CD4-positive, alpha-beta T cell treated with Interleukin-4 for 1 hour (primary cell): ENCODE measurements at places on chromosomes 2 and 18.

DNA sequence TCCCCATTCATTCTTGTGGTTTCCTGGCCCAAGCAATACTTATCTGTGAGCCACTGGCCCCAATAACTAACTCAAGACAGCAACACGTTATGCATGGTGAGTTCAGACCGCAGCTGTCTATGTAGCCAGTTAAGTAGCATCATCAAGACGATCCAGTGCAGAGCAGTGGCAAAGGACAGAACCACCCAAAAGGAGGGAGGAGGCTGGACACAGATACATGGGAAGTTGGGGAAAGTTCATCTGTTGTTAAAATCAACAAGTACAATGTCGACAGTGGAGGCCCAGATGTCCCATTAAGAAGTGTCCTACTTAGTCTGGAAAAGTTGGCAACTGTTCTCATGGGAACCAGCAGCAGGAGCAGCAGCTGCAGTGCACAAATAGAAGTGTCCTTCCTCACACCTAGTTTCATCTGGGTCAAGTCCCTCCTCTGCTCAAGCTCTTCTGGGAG, 106.9 kb upstream of the THOC1 start:
- DNase-seq: no peak

GRCh38 chr2:132664096-132664495, 5.9 kb downstream of the LYPD1 start:
- no peak for DNase-seq

- peak; percentile 4 for DNase-seq
Measured at GRCh38 chr2:69163109-69163508, 150.1 kb downstream of the ANTXR1 start.

DNA sequence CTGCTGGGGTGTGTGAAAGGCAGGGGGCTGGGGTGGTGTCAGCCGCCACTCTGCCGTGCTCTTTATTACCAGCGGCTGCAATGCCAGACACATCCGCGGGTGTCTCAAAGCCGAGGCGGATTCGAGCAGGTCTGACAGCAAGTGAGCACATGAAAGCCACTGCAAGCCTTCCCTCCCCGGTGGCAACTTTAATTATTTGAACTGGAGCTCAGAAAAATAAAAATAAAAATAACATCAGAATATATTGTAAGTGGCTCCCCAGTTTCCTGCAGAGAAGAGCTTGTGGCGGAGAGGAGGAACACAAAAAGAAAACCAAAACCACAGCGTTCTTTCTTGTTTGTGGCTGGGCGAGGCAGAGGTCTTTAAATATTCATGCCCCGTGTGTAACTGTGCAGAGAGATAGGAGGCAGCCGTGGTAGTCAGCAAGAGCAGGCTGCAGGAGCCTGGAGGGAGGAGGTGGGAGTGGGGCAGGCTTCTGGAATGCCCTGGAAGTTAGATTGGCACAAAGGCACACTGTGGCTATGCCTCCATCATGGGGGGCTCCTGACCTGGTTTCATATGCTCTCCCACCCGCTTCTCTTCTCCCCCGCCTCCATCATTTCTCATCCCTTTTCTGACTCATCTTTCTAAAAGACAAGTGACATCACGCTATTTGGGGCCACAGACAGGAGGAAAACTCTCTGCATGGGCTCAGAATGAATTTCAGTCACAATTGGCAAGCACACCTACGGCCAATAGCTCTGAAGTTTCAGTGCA, 199.8 kb downstream of the CLIP4 start:
- DNase-seq: peak; percentile 49

- no peak for DNase-seq
Measured at GRCh38 chr18:36527740-36528455, 230.4 kb downstream of the FHOD3 start.

GRCh38 chr18:62331581-62332356, 6.7 kb downstream of the TNFRSF11A start:
- no peak for DNase-seq

DNA sequence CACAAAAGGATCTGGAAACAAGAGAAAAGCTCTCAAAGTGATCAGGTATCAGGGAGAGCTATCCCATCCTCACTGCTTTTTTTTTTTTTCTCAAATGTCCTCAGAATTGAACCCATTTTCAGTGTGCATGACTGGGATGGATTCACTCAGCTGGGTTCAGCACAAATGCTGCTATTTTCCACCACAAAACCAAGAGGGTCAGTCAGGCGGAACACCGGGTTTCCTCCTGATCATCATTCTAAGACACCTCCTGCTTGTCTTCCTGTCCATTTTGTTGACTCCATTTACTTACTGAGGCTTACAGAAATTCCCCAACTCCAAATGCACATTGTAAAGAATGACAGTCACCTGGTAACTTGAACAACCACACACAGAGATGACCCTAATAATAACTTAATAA, 39.9 kb downstream of the CYRIA start:
- no peak for DNase-seq

DNA sequence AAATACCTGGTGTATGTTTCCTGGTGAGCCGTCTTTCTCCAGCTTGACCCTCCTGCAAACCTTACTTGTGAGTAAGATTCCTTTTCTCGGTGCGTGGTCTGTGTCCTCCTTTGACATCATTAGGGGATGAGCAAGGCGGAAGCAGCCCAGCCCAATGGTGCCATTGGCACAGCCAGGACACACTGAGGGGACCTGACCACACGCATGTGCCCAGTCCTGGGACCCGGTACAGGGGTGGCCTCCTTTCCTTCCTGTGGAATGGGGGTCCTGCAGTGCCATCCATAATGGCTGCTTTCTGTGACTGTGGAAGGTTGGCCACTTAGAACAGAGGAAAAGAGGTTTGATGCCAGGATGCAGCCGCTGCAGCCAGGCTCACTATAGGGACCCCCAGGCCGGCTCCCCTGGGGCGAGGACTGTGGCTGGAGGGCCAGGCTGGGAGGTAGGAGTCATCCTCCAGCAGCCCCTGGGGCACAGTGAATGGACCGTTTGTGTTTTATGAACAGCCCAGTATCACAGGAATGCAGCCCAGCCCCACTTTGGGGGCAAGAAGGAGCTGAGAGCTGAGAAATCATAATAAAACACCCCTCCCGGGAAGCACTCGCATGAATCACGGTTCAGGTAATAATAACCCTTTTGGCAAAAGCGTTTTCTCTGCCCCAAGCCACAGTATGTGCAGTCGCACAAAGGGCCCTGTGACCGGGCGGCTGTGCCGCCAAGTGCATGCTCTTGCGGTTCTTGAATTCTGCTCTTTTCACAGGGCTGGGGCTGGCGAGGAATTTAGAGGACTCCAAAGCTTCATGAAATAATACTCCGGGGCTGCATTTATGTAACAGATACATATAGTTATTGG, 73.2 kb downstream of the ASB1 start:
- DNase-seq: no peak

- DNase-seq: no peak
Measured at GRCh38 chr2:152470861-152471854, 136.2 kb downstream of the FMNL2 start.

- DNase-seq: no peak
Measured at GRCh38 chr2:36294316-36294721, 61.3 kb upstream of the CRIM1 start.

GRCh38 chr2:43360137-43360536, 133.7 kb upstream of the ZFP36L2 start:
- no peak for DNase-seq

GRCh38 chr2:241195506-241196130, 7.1 kb downstream of the ANO7 start:
- no peak for DNase-seq

- no peak for DNase-seq
Measured at GRCh38 chr18:79064228-79064627, 5.0 kb upstream of the ATP9B start.

DNA sequence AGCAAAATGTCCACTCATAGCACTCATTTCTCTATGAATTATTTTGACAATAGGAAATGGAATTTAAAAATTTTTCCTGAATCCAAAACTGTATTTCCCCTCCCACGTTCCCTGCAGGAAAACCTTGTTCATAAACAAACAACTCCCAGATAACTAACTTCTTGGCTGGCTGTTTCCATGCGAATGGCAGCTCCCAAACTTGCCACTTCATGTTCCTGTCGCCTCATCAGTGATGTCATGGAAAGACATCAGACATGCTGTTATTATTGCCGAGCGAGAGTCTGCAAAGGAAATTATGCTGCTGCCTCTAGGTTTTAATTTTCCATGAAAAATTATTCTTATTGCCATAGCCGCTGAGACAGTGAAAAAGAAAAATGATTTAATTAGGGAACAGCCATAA, 117.0 kb upstream of the RIOK3 start:
- no peak for DNase-seq

DNA sequence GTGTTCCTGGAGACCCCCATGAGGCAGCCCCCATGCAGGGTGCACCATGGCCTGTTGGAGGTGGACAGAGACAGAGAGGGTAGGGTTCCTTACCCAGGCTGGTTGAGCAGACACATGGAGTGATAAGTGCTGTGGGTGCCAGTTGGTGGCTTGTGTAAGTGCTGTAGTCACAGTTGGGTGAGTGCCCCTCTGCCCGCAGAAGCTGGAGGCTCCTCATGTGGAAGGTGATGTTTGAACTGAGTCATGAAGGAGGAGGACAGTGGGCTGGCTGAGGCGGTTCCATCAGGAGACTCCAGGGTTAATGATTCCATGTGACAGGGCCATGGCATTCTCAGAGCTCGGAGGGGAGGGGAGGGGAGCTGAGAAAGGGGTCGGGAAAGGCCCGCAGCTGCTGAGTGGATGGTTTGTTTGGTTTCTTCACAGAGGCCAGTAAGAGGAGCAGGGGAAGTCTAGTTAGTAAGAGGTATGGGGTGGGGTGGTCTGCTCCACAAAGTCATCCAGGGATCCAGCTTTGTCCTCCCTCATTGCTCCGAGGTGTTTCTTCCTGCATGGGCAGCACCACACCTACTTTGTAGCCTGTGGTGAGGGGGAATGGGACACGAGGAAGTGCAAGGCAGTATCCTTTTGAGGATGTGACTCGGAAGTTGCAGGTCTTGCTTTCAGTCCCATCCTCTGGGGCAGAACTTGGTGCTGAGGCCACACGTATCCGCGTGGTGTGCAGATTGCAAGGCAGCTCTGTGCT, 13.6 kb downstream of the IMPA2 start:
- DNase-seq: no peak

DNA sequence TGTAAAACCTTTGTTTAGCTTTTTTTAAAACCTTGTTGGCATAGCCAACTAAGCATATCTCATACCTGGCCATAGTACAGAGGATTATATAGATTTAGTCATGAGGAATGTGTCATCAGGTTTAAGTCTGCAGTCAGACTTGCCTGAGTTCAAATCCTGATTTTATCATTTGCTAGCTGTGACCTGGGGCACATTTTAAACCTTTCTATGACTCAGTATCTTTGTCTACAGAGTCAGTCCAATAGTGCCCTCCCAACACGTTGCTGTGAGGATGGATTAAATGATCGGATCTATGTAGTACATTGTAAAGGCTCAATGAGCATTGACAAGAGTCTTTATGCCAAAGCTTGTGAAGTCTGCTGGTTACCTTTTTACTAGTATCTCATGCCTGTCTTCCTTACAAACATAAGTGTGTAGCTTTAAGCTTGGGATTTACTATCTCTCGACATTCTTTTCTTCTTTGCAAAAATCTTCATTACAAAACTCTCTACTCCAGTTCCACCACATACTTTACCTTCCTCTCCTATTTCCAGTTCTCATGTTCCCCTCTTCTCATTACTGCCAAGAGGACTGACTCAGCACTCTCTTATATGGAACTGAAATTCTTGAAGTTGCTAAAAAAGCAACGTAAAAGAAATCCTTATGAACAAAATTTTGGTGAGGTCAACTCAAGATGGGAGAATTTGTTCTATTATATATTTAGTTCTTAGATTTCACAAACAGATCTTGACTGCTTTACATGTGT, 68.1 kb upstream of the RBMS1 start:
- DNase-seq: no peak

DNA sequence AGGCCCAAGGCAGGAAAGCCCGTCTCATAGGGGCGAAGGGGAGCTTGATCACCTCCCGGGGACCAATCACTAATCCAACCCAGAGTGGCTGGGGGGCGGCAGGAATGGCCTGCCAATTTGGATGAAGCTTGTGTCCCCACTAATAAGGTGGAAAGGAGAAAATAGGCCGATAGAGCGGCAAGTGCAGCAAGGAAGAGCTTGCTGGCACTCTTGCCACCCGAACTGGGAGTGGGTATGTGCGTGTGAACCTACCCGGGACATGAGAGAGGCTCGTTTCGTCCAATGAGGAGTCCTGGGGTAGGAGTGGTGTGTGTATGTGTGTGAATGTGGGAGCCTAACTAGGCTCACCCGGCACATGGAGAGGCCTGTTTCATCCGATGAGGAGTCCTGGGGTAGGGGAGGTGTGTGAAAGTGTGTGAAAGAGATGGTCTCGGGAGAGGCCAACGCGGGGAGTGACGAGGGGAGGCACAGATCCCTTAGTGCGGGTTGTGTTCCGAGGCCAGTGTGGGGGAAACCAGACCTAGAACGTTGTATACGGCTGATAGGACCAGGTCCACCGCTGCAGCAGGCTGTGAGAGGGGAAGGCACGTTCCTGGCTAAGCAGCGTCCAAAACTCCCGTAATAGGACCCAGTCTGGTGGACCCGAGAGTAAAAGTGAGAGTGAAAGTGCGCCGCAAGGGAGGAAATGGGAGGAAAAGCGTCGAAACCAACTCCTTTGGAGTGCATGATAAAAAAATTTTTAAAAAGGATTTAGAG, 47.1 kb upstream of the SELENOI start:
- peak; percentile 46 for DNase-seq

DNA sequence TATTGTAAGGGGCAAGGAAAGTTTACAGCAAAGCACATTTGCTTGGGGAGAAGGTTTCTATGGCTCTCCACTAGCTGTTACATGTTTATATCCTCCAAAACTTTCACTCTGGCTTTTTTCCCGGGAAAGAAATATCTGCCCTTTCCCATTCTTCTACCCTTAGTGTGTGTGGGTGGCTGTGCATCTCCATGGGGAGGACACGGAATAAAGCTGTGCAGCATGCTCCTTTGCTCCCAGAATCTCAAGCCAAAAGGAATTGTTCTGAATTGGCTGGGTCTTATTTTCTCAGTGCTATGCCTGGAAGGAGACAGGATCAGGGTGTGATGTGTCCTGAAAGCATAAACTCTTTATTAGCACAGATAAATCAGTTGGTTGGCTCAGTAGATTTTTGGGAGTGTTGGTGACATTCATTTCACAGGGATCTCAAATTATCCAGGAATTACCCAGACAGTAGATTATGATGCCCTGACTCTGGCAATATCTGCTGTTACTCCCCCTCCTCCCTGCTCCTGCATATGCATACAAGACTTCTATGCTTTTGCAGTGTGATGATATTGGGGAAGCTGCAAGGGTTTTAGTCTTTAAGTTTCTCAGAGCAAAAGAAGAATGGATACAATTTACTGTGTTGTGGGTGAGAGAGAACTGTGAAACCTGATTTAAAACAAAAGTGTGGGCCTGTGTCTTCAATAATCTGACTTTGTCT, 63.1 kb downstream of the PARD3B start:
- no peak for DNase-seq

GRCh38 chr18:21798126-21798525, 57.5 kb downstream of the MIB1 start:
- DNase-seq: no peak

GRCh38 chr18:36638224-36638623, 190.6 kb downstream of the TPGS2 start:
- no peak for DNase-seq

GRCh38 chr2:19746611-19747309, 155.0 kb downstream of the TTC32 start:
- DNase-seq: no peak
